ENCODE measurements at places on chromosomes 7 and 10. TPM values are rescaled to one million over a fixed set of nuclear protein-coding genes. Genes with fewer than 3 reads are reported as not detected.

The PRLHR gene
- total RNA-seq: 2.4 TPM

The SPDYE6 gene
- not detected for total RNA-seq

The LRRN3 gene
- total RNA-seq: 153 TPM

The MKLN1 gene
- 45.7 TPM for total RNA-seq

The PRPS1L1 gene
- not detected for total RNA-seq

The WNT16 gene
- 0.82 TPM for total RNA-seq

The INTS15 gene
- 22.4 TPM for total RNA-seq

The DNAH11 gene
- 0.82 TPM for total RNA-seq

The LBX1 gene
- total RNA-seq: not detected

The TMEM184A gene
- not detected for total RNA-seq

The AS3MT gene
- 13.5 TPM for total RNA-seq

The JCAD gene
- 10.2 TPM for total RNA-seq

The TNKS2 gene
- total RNA-seq: 92.5 TPM

The PARD3 gene
- 27.7 TPM for total RNA-seq

The ANXA8 gene
- total RNA-seq: not detected

The SFR1 gene
- 15.5 TPM for total RNA-seq

The DPYSL4 gene
- 43.6 TPM for total RNA-seq

The CPN1 gene
- total RNA-seq: not detected

The NUTM2E gene
- under 0.01 TPM for total RNA-seq

The HABP2 gene
- not detected for total RNA-seq

The BAMBI gene
- total RNA-seq: 4.5 TPM

The GALNT17 gene
- 26.5 TPM for total RNA-seq

The CYP3A7 gene
- not detected for total RNA-seq

The TDRD1 gene
- total RNA-seq: 0.41 TPM

The FKBP9 gene
- 42.8 TPM for total RNA-seq

The DNAJB6 gene
- 229 TPM for total RNA-seq

The ATRNL1 gene
- total RNA-seq: 909 TPM

The HOXA2 gene
- not detected for total RNA-seq

The SNX10 gene
- 37.1 TPM for total RNA-seq

The IFIT2 gene
- 3.3 TPM for total RNA-seq

The LEP gene
- not detected for total RNA-seq

The KNDC1 gene
- 8.2 TPM for total RNA-seq

The NPY4R2 gene
- total RNA-seq: under 0.01 TPM

The ANKRD1 gene
- not detected for total RNA-seq

The SEMA3A gene
- total RNA-seq: 33.0 TPM

The TUBAL3 gene
- total RNA-seq: not detected

The PKD2L1 gene
- not detected for total RNA-seq

The ARHGAP22 gene
- total RNA-seq: 1.6 TPM

The FRMPD2 gene
- total RNA-seq: 3.3 TPM

The SPAG6 gene
- total RNA-seq: 0.41 TPM

The MGAM2 gene
- total RNA-seq: not detected

The CACNA2D1 gene
- total RNA-seq: 197 TPM

The WDR86 gene
- 49.7 TPM for total RNA-seq

The TRIM73 gene
- 2.9 TPM for total RNA-seq

The ARMS2 gene
- not detected for total RNA-seq

The ASZ1 gene
- not detected for total RNA-seq

The VIPR2 gene
- 0.41 TPM for total RNA-seq

The CRHR2 gene
- 0.41 TPM for total RNA-seq

The CCDC146 gene
- total RNA-seq: 15.9 TPM

The PAOX gene
- 7.7 TPM for total RNA-seq

The SFRP4 gene
- total RNA-seq: 1.2 TPM

The SFTPA1 gene
- not detected for total RNA-seq

The DEPP1 gene
- total RNA-seq: 4.1 TPM

Data from frontal cortex (tissue), 4 donors.